Esophagus squamous epithelium (tissue), 5 donors: ENCODE measurements at places on chromosomes 5 and 9.

GRCh38 chr5:124263680-124264491 lies 482.6 kb downstream of the ZNF608 start:
- no peak for DNase-seq

DNA sequence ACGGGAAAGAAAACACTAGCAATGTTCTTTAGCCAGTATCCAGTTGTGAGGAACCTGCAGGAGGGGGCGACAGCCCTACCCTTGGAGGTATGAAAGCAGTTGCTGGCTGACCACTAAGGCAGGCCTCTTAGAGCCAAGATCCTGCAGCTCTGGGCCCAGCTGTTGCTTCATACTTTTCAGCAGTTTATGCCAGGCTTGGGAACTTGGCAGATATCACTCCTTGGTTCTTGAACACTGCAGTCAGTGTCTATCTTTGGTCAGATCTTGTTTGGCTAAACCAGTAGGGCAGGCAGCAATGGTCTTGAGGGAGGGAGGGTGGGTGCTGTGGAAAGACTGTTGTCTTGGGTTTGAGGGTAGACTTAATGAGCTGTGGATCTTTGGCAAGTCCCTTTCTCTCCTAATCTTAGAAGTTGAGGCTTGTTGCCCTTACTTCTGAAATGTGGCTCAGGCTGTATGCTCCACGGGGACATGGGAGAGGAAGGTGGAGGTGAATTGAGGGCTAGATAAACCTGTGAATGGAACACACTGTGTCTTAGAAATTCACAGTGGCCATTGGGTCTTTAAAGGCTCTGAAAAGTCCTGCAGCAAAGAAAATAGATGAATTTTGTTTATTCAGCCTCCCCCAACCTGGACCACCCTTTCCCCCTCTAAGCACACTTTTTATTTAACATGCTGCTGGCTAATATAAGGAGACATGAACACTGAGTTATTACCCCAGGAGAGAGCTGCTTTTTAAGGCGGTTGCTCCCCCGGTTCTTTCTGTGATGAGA lies 37.5 kb downstream of the ZNF618 start:
- DNase-seq, result no peak

- no peak for DNase-seq
Observed at GRCh38 chr5:62266573-62266972, 39.4 kb upstream of the KIF2A start.

DNA sequence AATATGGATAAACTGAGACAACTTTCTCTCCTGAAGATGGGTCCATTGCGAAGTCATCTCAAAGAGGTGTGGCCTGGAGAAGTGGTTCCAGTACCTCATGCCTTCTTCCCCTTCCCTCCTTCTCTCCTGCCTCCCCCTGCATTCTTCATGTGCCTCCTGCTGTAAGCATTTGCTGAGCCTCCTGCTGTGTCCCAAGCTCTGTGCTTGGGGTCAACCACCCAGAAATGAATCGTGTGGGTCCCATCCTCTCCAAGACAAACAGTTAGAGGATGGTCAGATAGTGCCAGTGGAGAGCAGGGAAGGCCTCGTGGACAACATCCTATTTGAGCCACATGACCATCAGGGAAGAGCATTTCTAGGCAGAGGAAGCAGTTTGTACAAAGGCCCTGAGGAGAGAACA lies 53.5 kb downstream of the KCNIP1 start:
- no peak for DNase-seq

- no peak for DNase-seq
Observed at GRCh38 chr9:136047076-136047774, 47.9 kb downstream of the NACC2 start.

GRCh38 chr5:134568761-134569695 lies 43.6 kb downstream of the JADE2 start:
- DNase-seq, result no peak

DNA sequence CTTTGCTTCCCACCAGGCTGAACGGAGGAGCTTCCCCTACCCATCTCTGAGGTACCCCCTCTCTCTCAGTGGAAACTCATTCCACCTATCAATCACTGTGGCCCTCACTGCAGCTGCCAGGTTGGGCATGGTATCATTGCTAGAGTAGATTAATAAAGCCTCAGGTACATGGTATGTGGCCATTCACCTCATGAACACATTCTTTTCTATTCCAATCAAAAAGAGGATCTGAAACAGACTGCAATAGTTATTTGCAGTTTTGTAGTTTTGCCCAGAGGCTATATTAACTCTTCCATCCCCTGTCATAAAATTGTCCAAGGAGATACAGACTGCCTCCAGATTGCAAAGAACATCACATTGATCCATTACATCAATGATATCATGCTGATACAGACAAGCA lies 85.8 kb upstream of the MVB12B start:
- DNase-seq, result no peak

DNA sequence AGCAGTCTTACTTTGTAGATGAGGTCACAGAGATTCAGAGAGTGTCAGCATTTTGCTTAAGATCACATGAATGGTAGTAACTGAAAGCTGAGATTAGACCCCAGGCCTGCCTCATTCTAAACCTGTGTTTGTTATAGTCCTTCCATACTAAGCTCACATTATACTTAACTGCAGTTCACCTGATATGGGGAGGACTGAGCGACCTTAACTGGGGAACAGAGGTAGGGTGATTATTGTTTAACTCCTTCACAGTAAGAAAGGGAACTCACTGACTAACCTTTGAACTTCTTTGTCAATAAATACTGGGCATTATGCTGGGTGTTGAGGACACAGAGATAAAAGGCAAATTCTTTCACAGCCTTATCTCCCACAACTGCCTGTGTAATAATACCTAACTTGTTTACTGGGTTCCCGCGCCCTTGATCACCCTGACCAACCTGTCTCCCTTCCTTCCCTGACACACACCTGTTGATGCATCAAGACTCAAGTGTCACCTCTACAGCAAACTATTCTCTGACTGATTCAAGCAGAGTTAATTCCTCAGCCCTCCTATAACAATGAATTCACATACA lies 27.2 kb downstream of the DEPDC1B start:
- DNase-seq, result no peak

DNA sequence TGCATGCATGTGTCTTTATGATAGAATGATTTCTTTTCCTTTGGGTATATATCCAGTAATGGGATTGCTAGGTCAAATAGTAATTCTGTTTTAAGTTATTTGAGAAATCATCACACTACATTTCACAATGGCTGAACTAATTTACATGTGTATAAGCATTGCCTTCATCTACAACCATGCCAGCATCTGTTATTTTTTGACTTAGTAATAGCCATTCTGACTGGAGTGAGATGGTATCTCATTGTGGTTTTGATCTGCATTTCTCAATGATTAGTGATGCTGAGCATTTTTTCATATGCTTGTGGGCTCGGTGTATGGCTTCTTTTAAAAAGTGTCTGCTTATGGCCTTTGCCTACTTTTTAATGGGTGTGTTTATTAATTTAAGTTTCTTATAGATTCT lies 102.3 kb upstream of the CCDC112 start:
- no peak for DNase-seq

DNA sequence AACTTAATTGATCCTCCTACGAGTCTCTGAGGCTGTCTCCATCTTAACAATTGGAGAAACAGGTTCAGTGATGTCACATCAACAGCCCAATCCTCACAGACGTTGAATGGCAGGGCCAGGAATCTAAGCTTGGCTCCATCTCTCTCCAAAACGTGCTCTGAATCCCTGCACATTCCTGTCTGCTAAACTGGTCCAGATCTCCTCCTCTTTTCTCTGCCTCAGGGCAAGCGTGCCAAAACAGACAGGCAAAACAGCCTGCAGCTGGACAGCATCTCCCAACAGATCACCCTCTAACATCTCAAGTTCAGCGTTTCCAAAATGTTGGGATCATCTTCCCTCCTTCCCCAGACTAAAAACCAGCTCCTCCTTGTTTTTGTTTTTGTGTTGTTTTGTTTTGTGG lies 6.6 kb downstream of the FBP1 start:
- no peak for DNase-seq

DNA sequence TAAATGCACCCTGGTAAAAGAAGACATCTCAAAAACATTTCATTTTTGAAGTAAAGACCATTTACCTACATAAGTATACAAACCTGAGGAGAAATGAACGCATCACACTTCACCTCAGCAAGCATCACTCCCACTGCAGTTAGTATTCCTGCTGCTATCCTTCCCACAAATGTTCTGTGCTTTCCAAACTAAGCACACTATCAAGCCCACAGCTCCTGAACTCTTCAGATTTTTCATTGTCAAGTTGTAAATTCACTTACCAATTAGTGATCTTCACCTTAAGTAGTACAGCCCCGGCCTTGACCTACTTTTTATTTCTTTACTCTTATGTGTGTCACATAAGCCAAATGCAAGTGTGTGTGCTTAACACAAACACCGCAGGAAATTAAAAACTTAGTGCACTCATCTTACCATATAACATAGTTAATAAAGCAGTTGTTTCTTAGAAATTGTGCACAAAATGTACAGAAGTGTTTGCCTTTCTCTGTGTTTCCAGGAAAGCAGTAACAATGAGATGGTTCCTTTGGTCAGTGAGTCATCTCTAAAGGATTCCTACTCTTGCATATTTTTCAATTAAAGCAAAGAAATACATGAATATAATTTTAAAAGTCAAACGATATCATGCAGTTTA lies 169.4 kb downstream of the APBA1 start:
- no peak for DNase-seq

GRCh38 chr9:115999498-115999897 lies 154.1 kb upstream of the PAPPA start:
- DNase-seq, result no peak

GRCh38 chr9:121050128-121050988 lies at the start of gene C5:
TSS of gene C5 (minus strand) at chr9:121050275. CDS start at chr9:121050246, 29 bp downstream.
- no peak for DNase-seq

DNA sequence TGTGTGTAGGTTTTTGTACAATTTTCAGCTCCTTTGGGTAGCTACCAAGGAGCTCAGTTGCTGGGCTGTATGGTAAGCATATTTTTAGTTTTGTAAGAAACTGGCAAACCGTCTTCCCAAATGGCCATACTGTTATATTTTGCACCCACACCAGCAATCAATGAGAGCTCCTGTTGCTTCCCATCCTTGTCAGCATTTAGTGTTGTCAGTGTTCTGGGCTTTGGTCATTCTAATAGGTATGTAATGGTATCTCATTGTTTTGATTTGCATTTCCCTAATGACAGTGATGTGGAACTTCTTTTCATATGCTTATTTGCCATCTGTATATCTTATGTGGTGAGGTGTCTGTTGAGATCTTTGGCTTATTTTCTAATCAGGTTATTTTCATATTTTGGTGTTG lies 320.1 kb downstream of the MLLT3 start:
- DNase-seq, result no peak

- DNase-seq, result no peak
Observed at GRCh38 chr5:133358271-133358670, 254.1 kb downstream of the FSTL4 start.

- DNase-seq, result no peak
Observed at GRCh38 chr9:89042984-89043383, 51.7 kb downstream of the S1PR3 start.

DNA sequence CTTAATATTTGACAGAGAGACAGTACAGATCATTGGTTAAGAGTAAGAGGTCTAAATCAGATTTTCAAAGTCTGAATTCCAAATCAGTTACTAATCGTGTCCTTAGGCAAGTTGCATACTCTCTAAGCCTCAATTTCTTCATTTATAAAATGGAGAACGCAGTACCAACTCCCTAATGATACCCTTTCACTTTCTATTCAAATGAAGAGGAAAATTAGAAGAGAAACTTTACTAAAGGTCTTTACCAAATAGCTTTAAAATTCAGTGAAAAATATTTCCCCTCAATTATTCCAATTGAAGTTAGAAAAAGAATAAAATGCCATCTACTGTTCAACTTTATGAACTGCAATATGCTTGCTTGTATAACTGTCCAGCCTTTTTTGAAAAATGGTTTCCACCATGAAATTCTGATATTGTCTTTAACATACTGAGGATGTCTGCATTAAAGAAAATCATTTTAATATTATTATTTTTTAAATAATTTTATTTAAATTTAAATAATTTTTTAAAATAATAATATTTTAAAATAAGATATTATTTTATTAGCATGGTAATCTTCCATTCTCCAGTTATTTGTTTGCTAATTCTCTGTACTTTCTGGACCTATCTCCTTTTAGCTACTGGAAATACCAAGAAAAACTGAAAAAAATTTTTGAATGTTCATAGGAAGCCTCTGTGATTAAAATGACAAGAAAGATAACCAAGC lies 36.0 kb downstream of the POC5 start:
- DNase-seq, result no peak

DNA sequence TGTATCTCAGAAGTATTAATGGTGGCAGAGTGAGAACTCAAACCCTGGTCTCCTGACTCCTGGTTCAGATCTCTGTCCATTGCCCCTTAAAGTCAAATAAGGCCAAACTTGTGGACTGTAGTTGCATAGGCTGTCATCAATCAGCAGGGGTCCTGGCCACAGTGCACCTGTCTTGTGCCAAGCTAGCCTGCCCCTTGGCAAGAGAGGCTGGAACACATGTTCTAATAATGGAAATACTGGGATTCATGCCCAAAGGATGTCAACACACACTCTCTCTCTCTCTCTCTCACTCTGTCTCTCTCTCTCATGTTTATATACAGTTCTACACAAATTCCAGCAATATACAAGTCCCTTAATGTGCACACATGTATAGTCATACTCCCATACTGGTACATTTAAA lies 44.3 kb downstream of the GLRA1 start:
- DNase-seq, result no peak

DNA sequence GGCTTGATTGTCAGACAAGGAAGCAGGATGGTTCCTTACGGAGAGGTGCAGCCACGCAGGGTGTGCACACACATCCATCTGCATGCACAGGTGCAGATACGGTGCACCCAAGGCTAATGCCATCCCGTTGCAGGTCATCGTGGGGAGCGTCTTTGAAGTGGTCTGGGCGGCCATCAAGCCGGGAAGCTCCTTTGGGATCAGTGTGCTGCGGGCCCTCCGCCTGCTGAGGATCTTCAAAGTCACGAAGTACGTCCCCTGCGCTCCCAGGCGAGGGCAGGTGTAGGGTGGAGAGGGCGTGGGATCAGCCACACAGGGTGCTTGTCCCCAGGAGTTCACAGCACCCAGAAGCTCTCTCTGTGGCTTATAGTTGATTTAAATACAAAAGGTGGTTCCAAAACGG lies 106.4 kb downstream of the CACNA1B start:
- DNase-seq, result no peak

GRCh38 chr5:134510970-134511795 lies 14.3 kb upstream of the JADE2 start:
- DNase-seq, result no peak

GRCh38 chr5:171387970-171388815 lies 544 bp downstream of the NPM1 start:
- DNase-seq, result peak; percentile 26

- DNase-seq, result no peak
Observed at GRCh38 chr5:71872311-71872864, 153.3 kb downstream of the CARTPT start.

- DNase-seq, result no peak
Observed at GRCh38 chr5:116394186-116394867, 180.3 kb downstream of the SEMA6A start.

GRCh38 chr5:156361436-156362109 lies 34.6 kb downstream of the SGCD start:
- DNase-seq, result no peak

GRCh38 chr5:5332287-5332686 lies 90.2 kb upstream of the ICE1 start:
- DNase-seq, result no peak
